ENCODE measurements at places on chromosomes 6 and 20.

DNA sequence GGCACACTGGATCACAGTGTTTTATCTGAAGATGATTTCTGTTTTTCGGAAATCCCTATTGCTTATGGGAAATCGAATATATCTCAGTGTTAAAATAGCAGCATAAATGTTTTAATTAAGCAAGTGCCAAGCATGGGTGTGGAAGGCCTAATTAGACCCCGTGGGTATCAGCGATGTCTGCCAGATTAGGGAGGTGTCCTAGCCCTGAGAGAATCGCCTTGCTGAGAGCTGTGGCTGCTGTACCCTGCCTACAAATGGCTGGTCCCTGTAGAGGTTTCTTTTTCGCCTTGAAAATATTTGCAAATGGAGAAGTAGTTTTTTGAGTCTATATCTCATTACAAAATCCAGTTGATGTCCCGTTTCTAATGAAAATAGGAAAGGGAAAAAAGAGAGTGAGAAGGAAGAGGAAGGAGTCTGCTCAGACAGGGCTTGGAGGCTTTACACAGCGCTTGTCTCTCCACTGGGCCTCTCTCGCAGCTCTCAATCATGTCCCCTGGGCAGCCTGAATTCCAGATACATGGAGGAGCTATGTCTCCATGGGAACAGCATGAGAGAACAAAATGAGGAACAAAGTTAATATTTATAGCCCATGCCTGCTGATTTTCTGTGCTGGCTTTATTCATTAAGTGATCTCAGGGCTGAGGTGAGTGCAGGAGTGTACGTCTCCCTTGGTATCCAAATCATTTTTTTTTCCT, 35.2 kb upstream of the BCLAF1 start:
- DNase-seq = no peak

DNA sequence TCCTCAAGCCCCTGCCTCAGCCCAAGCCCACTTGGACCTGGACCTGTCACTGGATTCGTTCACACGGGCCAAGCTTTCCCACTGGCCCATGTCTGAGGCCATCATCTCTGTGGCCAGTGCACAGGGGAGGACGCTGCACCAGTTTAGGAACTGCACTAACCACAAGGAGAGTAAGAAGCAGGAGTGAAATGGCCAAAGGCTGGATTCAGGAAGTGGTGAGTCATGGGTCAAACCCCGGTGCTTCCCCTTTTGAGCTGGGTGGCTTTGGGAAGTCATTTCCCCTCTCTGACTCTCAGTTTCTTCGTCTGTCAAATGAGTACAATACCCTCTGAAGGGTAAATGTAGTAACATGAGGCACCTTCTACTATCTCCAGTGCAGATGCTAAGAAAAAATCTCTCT, 87.9 kb downstream of the CD40 start:
- peak; percentile 31 for DNase-seq

DNA sequence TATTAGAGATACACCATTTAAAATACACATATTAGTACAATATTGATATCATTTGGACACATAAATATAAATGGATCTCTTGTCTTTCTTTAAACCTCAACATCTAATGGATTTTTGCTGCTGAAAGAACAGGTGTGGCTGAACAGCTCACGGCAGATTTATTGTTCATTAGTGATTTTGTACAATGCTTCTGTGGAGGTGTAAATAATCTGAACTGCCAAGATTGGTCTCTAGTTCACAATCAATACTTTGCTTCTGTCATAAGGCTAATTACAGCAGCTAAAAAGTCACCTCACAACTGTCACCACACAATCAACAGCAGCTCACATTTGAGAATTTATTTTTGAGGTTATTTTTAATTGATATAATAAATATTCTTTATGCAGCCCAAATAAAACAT, 162.0 kb upstream of the SIM1 start:
- no peak for DNase-seq

GRCh38 chr20:38569747-38570525, 11.1 kb upstream of the ADIG start:
- DNase-seq = no peak

GRCh38 chr6:111972745-111973117, 81.2 kb upstream of the CCN6 start:
- no peak for DNase-seq
